ENCODE measurements at places on chromosomes 7 and 10.

- DNase-seq = no peak
Observed at GRCh38 chr7:29066641-29067040, 79.7 kb downstream of the CPVL start.

DNA sequence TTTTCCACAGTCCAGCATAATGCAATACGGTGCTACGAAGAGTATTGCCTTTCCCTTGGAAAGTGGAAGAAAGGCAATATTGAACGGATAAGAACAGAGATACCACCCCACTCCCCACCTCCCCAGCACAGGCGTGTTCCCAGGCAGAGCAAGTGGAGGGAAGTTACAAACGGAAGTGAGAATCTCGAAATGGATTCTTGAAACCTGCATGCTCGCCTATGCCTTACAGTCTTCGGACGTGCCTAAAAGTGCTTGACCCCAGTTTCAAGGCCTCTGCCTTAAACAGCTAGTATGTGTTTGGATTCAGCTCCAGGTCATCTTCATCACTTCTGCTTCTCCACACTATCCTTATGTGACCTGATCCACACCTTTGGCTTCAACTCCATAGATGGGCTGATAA lies 35.0 kb upstream of the USP6NL start:
- DNase-seq = no peak

GRCh38 chr7:55657654-55658053 lies 85.4 kb upstream of the VOPP1 start:
- DNase-seq = no peak

DNA sequence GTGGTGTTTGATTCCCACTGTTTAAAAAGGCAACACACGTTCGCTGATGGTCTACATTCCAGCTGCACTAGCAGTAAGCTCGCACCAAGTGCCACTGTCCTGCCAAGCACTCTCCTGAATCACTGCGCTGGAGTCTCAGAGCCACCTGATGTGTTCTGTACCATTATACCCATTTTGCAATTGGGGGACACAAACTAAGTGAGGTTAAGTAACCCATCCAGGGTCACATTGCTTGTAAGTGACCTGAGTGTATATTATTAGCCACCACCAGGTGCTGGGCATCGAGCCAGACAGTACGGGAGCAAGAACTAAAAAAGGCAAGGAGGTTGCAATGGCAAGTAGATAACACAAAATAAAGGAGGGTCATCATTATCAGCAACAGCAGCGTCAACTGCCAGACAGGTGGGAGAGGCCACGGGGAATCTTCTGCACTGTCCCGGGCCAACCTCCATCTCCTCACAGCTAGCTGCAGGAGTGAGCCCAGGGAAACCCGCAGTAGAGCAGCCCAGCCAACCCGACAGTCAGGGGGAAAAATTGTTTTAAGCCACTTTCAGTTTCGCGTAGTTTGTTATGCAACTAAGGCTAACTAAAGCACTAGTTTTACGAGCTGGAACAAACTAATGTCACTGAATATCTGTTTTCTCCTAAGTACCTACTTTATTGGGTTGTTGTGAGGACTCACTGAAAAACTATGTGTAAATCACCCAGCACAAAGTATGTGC lies 712 bp upstream of the CPVL start:
- DNase-seq = no peak

GRCh38 chr10:75404815-75405597 lies 3.4 kb upstream of the ZNF503 start:
- DNase-seq = no peak

- peak; percentile 51 for DNase-seq
Observed at GRCh38 chr10:52740913-52741675, 31.5 kb downstream of the MBL2 start.

DNA sequence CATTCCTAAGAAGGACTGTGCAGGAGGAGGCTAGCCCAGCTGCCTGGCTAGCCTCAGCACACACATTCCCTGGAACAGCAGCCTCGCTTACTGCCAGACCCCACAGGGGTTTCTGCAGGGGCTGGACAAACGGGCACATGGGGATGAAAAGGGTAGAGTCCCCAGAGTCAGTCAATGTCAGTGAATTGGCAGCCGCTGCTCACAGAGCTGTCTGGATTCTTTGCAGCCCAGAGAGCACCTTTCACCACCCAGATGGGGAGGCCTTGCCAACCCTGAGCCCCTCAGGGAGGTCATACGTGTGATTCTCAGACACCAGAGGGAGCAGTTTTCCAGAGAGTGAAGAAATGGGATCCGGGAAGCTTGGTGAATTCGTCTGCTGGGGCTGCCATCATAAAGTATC lies 143.3 kb downstream of the KCNMA1 start:
- no peak for DNase-seq

- no peak for DNase-seq
Observed at GRCh38 chr10:48844616-48845015, 95.0 kb downstream of the LRRC18 start.

DNA sequence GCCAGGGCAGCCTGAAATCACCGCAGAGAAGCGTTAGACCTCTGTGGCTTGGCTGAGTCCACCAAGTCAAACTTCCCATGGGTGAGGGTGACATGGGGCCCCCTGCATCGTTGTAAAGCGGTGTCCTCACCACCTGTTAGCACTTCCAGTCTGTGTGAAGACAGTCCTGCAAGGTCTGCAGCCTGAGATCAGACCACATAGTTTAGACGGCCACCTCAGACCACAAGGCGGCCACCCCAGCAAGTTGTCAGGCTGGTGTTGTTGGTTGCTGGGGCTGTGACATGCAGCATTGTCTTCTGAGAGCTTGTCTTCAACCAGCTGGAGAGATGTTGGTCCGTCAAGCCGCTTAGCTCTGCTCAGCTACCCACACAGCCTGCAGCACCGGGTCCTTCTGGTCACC lies 44.1 kb upstream of the TARP start:
- no peak for DNase-seq

DNA sequence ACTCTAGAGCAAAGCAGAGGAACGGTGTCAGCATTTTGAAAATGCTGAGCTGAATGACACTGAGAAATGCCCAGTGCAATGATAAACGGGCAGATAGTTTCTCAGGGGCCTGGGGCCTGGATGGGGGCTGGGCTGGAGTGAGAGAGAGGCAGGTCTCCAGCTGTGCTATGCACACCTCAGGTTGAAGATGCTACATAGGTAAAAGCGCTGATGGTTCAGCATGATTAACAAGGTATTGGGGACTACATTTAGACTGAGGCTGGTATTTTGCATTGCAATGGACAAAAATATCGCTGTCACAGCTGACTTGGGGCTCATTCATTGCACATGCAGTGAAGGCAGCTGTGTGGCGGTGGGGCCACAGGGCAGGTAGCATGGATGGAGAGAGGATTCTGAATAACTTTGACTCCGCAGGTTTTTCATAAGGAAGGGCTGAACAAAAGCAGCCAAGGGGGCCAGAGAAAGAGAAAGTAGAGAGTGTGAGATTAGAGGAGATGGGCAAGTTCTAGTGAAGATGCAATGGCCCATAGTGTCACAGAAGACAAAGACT lies 290.8 kb upstream of the ZNF32 start:
- no peak for DNase-seq

DNA sequence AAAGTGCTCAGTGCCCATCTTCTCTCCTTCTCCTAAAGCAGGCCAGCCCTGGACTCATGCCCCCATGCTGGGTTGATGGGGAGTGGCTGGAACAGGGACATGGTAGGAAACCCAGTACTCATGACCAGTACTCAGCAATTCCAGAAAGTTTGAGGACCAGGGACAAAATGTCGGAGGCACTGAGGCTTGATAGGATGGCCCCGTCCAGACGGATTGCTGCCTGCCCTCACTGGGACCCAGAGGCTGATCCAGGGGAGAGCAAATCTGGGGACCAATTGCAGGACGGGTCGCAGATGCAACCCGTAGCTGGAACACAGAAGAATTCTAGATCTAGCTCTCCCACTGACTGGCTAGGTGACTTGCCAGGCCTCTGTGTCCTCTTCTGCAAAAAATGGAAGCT lies 5.1 kb downstream of the ZCCHC24 start:
- no peak for DNase-seq

- peak; percentile 43 for DNase-seq
Observed at GRCh38 chr10:114779803-114780576, 41.6 kb upstream of the FHIP2A start.

DNA sequence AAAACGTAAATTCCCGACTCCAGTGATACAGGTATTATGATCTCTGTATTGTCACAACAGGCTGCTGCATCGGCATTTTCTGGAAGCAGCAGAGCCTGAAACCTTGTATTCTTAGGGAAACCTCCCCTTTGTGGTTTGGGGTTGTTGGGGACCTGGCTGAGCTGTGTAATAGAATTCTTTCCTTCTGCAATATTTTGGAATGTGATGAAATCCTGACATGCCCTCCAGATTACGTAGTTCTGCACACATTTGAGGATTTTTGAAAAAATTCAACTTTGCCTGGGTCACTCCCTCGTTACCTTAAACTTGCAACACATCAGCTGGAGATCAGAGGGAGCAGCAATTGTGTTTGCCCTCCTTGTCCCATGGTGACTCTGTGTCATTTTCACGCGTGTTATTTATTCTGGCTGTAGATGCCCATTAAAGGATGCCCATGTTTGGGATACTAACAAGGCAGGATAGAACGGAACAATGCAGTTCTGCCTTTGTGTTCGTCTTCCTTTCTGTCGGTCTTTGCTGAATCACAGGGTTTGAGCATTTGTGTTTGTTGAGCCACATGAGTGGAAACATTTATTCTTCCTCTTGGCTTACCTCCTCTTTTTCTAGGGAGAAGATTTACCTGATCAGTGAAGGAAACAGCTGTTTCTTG lies 181.7 kb downstream of the TCF7L2 start:
- no peak for DNase-seq

DNA sequence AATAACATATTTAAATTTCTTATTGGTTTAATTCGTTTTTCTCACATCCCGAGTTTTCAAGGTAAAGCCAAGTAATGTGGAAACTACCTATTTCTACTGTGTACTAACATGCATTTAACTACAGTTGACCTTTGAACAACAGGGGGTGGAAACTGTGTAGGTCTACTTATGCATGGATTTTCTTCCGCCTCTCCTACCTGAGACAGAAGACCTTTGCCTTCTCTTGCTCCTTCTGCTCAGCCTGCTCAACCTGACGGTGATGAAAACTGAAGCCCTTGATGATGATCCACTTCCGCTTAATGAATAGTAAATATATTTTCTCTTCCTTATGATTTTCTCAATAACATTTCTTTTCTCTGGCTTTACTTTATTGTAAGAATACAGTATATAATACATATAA lies 18.5 kb downstream of the MEOX2 start:
- no peak for DNase-seq
